ENCODE measurements at places on chromosomes 12 and 14.
A peak's percentile ranks its signal among the peaks of the same experiment; 100 is the strongest.

GRCh38 chr12:57549909-57550640 lies at the start of gene KIF5A:
TSS of gene KIF5A (plus strand) at chr12:57550044. CDS start at chr12:57550272, 228 bp downstream.
- peak; percentile 74 for DNase-seq

DNA sequence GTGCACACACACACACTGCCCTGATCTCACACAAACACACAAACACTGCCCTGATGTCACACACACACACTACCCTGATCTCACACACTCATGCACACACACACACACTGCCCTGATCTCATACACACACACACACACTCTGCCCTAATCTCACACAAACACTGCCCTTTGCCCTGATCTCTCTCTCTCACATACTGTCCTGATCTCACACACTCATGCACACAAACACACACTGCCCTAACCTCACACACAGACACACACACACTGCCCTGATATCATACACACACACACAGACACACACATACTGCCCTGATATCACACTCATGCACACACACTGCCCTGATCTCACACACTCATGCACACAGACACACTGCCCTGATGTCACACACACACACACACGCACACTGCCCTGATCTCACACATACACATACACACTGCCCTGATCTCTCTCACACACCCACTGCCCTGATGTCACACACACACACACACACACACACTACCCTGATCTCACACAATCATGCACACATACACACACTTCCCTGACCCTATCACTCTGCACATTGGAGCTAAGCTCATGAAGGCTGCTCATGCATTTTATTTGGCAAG lies 97.6 kb upstream of the DIO3 start:
- DNase-seq = no peak

- no peak for DNase-seq
Observed at GRCh38 chr12:56476143-56476542, 7.8 kb downstream of the SPRYD4 start.

DNA sequence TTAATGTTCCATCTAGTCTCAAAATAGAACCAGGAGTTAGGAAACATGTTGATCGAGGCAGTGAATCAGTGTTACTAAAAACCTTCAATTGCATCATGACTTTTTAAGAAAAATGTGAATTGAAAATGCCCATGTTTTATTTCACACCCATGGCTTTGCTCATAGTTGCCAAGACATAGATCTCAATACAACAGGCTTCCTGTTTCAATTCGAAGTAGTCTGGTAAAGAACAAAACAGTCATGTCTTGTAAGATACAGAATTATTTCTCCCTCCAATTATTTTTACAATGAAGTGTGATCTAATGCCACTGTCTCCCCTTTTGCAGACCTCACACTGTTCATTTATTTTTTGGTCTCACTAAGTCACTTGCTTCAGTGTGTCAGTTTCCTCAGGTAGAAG lies 44.6 kb upstream of the FAR2 start:
- no peak for DNase-seq

DNA sequence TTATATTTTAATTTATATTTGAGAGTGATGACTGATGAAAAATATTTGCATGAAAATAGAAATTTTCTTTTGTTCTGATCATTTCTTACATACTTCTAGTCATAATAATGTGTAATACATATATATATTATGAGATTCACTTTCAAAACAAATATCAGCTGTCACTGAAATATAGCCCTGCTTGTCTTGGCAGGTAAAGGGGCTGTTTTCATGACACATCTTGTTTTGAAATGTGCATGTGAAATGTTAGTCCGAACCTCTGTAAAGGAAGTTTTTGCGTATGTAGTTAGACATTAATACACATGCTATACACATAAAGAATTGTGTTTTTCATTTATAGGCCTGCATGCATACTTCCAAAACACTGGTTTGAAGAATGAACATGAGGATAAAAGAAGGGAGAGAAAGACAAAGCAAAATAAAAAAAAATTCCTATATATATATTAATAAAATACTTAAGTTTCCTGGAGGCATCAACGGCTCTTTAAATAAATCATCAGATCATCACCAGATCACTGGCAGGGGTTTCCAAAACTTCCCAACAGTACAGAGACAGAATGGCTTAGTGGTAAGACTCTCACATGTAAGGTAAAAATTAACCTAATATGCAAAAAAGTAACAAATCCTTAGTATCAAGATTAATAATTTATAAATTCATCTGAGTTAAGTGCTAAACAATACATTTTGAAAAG lies 60.1 kb downstream of the SEL1L start:
- no peak for DNase-seq

DNA sequence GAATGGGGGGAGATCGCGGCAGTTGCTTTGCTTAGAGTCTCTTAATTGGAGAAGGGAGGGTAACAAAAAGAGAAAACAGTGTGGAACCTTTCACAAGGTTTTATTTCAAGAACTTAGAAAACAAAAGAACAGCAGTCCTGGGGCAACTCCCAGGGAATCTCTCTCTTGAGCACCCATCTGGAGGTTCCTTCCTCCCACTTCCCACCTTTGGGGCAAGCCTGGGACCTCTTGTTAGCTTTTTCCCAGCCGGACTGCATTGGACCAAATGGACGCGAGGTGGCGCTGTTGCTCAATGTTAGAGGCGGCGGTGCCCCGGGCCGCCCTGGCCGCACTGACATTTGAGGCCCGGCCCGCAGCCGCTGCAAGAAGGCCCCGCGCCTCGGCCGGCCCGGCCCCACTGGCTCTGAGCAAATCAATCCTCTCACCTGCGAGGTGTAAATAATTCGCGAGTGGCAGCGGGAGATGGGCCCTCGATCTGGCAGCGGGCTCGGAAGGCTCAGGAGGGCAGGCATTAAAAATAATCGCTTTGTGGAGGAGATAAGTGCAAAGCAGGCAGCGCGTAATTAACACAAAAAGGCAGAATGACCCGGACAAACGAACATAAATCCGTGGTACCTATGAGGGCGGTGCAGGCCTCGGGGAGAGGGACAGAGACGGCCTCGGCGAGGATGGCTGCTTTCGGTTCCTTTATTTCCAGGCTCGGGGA lies 2.8 kb upstream of the HOXC8 start:
- DNase-seq = peak; percentile 95

- no peak for DNase-seq
Observed at GRCh38 chr14:22518073-22518472, 71.0 kb downstream of the DAD1 start.

GRCh38 chr14:63045612-63046320 lies 508 bp upstream of the KCNH5 start:
- peak; percentile 57 for DNase-seq
